Fibroblast of pulmonary artery (primary cell): ENCODE measurements at places on chromosomes 3 and 15.

GRCh38 chr3:72036899-72037298 lies 252.0 kb upstream of the PROK2 start:
- DNase-seq: peak; percentile 56

- DNase-seq: no peak
Measured at GRCh38 chr3:37224879-37225278, 50.5 kb upstream of the LRRFIP2 start.

DNA sequence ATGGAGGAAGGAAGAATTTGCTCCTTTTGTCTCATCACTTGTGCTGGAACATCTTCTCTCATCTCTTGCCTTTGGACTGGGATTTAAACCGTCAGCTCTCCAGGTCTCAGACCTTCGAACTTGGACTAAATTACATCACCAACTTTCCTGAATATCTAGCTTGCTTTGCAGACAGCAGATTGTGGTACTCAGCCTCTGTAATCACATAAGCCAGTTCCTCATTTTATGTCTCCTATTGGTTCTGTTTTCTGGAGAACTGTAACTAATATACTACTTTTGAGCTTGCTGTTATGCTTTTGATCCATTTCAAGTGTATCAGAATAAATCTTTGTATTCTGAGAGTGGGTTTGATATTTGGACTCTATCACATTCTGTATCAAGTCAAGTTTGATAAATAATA lies 164.3 kb upstream of the VEPH1 start:
- no peak for DNase-seq

DNA sequence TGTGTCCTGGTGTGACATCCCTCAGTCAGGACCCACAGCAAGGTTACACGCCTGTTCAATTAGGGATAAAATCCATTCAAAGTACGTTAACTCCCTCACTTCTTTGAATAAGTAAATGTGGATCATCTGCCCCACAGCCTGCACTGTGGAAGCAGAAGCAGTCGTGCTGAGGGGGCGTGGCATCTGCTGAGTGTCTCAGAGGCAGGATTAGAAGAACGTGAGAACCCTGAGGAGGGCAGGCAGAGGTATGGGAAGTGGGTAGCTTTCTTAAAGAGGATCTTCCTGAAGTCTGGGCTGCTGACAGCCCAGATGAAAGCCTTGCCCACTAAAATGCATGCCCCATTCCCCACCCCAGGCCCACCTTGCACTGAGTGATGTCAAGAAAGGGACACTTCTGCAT lies 28.5 kb downstream of the CRABP1 start:
- no peak for DNase-seq

DNA sequence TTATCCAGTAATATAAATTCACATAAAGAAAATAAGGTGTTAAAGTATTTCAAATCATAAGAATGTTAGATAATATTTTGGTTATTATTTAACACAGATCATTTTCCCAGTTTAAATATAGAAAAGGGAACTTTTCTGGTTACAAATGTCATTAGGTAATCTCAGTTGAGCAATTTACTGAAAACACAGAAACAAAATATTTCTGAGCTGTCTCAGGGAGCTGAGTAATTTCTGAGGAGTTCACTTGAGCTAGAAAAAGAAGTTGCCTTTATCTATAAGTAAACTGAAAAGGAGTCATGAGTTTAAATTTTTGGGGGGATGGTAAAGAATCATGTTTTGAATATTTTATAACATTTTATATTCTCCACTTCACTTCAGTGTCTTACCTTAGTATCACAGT lies 855.4 kb upstream of the ARPP21 start:
- peak; percentile 56 for DNase-seq

DNA sequence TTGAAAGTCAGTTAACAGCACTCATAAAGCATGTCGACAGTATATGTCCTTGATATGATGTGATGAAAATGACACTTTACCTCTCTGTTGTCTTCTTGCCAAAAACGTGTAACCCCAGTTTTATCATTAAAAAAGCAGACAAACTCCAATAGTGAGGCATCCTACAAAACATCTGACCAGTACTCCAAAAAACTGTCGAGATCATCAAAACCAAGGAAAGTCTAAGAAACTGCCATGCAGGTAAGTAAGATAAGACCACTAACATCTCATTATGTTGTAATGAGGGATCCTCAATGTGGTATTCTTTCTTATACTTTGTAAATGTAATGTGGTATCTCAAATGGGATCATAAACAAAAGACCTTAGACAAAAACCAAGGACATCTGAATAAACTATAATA lies 152.3 kb downstream of the NR1I2 start:
- no peak for DNase-seq

DNA sequence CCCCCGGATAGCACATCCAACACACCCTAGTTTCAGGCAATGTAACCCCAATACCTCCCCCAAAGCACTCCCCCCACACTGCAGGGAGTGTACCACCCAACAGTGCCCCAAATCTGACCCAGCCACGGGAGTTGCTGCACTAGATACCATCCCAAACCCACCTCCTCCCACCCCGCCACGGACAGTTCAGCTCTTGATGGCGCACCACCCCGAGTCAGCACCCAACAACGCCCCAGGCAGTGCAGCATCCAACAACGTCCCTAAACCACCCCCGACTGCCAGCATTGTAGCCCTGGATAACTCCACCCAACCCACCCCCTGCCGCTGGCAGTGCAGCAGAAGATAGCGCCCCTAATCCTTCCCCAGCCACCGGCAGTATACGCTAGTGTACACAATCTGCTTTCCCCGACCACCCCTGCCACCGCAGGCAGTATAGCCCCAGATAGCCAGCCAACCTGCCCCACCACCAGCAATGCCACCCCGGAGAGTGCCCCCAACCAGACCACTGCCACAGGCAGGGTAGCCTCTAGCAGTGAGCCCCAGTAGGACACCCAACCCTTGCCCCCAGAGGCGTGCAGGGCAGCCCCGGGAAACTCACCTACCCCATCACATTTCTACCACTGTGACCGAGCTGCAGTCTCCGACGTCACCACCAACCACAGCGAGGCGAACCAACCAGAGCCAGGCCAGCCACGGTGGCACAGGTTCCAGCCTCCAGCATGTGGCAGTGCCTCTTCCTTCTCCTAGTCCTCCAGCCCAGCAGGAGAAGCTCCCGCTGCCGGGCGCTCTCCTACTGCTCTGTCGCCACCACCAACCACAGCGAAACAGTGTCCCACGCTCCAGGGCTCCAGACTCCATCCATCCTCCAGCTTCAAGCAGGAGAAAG lies 178.1 kb downstream of the POTEB3 start:
- no peak for DNase-seq

DNA sequence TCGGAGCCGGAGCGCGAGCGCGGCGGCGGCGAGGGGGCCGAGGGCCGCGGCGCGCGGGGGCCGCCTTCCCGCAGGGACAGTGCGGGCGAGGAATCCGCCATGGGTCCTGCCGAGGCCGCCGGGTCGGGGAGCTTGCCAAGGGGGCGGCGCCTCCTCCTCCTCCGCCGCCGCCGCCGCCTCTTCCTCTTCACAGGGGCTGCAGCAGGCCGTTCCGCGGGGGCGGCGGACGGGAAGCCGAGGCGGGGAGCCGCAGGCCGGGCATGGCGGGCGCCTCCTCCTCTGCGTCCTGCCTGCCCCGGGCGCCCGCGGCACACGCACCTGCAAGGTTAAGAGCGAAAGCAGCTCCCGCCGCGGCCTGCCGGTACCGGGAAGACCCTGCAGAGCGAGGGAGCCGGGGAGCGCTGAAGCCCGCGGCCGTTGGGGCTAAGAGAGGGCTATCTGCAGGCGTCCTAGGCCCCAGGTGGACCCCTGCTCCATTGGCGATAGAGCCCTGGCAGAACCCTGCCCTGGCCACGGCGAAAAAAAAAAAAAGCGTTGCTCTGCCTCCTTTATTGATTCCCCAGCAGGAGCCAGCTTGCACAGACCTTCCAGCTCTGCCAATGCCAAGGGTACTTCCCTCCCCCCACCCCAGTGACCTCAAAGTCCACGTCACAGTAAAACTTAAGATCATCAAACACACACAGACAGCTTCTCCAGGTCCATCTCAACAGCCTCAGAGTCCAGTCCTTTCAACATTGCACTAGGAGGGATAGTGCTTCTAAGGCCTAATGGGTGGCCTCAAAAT lies at the start of gene LYSMD2:
Gene LYSMD2 (minus strand): TSS at position 134 of the 784 bp plus-strand sequence. CDS start 33 bp downstream, at position 101.
- peak; percentile 50 for DNase-seq

DNA sequence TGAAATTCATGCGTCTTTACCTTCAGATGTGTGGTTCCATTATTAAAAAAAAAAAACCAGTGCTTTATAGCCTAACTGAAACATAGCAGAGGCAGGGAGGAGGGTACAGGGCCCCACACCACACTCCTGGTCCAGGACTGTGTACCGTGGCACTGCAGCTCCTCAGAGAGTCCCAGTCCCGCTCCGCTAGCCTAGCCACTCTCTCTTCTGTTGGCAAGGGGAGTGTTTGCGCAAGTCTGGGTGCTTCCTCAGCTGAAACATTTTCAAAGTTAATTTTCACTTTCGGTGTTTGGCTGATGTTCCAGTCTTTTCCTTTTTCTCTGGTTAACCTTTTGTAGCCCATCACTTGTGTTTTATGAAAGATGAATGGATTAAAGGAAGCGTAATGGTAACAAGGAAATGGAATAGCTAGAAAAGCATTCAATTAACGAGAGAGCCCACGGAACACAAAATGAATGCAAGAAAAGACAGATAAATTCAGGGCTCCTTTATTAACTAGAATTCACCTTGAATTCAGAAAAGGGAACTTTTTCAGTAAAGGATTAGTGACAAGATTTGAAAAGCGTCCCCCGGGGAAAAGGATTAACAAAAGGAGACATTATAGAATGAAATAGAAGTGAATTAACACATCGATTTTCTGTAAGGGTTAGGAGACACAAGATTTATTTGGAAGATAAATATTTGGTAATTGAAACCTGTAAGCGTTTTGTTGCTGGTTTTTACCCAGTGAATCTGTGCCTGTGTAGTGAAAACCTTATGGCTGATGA lies 177.0 kb downstream of the CACNA2D3 start:
- DNase-seq: no peak

GRCh38 chr3:79154865-79155264 lies 612.9 kb downstream of the ROBO1 start:
- no peak for DNase-seq

GRCh38 chr3:188041193-188041592 lies 112.8 kb upstream of the LPP start:
- DNase-seq: no peak

- DNase-seq: no peak
Measured at GRCh38 chr15:97446138-97446537, 514.4 kb upstream of the ARRDC4 start.

- no peak for DNase-seq
Measured at GRCh38 chr3:1103525-1103924, 10.7 kb downstream of the CNTN6 start.

DNA sequence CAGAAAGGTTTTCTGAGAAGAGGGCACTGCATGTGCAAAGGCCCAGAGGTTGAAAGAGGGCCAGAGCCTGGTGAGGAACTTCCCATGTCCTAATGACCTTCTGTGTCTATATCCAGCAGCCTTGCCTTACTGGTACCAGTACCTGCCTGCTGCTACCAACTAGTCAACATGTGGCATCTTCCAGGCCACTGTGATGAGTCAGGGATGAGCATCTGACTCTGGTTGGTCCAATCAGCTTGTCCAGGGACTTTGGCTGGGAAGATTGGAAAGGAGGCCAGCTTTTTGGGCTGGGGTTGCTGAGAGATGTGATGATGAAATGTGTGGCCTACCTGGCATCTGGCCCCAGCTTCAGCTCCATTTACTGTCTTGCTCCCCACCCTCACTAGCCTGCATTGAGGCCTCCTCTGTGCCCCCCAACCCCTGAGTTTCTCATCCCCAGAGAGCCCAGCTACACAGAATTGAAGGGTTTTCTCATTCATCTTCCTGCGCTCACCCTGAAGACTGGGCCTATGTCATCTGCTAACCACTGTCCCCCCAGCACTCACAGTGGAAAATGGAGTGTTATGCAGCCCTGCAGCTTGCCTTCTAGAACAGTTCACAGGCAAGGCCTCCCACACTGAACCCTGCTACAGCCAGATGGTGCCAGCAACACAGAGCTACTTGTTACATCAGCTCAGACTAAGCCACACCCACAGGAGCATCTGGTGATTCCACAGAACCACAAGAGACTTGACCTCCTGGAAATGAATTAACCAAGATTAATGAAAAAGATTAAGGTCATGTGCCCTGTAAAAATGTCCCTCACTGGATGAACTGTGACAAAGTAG lies 1.3 kb upstream of the TWF2 start:
- peak; percentile 93 for DNase-seq
